ENCODE measurements at places on chromosomes 5 and 9. TPM values are rescaled to one million over a fixed set of nuclear protein-coding genes. Genes with fewer than 3 reads are reported as not detected.

The KCNMB1 gene
- not detected for polyA plus RNA-seq

The LHX3 gene
- not detected for polyA plus RNA-seq

The GMCL2 gene
- polyA plus RNA-seq = not detected

The FBP2 gene
- polyA plus RNA-seq = not detected

The MAMDC2 gene
- polyA plus RNA-seq = not detected

DNA sequence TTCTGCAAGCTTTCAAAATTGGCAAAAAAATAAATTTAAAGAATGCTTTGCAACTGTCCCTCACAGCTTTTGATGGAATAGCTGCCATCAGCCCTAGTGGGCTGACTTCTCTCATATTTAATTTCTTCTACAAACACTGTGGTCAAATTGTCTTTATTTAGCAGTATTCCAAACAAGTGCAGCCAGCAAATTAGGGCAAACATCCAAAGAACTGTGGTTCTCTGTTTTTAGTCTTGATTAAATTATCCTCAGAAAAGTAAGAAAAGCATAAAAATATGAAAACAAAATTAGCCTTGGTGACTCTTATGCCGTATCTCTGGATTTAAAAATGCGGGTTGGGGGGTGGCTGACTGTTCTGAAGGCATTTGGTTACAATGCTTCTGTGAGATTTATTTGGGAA is 95.8 kb upstream of the RETREG1 start:
- no peak overlapping the region for H3K4me3 ChIP-seq
- DNase-seq = no peak
- no peak overlapping the region for H3K27ac ChIP-seq
- H3K36me3 ChIP-seq = no peaks in the 10 kb centered on the region
- H3K27me3 ChIP-seq = peaks cover 4% of the 10 kb centered on the region

- no peak overlapping the region for H3K4me3 ChIP-seq
- H3K4me1 ChIP-seq = peaks cover 4% of the 10 kb centered on the region
- peaks cover 54% of the 10 kb centered on the region for H3K27me3 ChIP-seq
- no peak for DNase-seq
- H3K27ac ChIP-seq = no peak overlapping the region
- H3K36me3 ChIP-seq = no peaks in the 10 kb centered on the region
Measured at GRCh38 chr5:150181766-150182545, 7.9 kb upstream of the SLC6A7 start.

- DNase-seq = no peak
- peaks cover 3% of the 10 kb centered on the region for H3K27me3 ChIP-seq
- H3K27ac ChIP-seq = no peak overlapping the region
- no peak overlapping the region for H3K4me3 ChIP-seq
- H3K4me1 ChIP-seq = no peaks in the 10 kb centered on the region
- H3K36me3 ChIP-seq = no peaks in the 10 kb centered on the region
Measured at GRCh38 chr5:168917947-168918600, 338.9 kb upstream of the PANK3 start.

DNA sequence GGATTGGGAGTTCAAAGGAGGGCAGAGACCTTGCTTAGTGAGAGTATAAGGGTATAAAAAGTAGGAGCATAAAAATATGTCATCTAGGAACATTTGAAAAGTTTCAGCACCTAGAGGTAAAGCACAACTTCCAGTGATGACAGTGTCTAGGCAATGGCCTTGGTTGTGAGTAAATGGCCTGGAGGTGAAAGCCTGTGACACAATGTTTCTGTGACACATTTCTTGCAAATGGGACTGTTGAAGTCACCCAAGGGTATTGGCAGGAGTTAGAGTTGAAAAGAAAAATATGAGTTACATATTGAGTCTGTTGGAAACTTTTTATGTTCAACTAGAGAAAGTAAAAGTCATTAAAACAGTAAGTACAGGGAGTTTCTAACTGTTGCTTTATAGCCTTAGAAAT is 14.8 kb downstream of the C5orf47 start:
- H3K27ac ChIP-seq = no peak overlapping the region
- no peaks in the 10 kb centered on the region for H3K4me1 ChIP-seq

DNA sequence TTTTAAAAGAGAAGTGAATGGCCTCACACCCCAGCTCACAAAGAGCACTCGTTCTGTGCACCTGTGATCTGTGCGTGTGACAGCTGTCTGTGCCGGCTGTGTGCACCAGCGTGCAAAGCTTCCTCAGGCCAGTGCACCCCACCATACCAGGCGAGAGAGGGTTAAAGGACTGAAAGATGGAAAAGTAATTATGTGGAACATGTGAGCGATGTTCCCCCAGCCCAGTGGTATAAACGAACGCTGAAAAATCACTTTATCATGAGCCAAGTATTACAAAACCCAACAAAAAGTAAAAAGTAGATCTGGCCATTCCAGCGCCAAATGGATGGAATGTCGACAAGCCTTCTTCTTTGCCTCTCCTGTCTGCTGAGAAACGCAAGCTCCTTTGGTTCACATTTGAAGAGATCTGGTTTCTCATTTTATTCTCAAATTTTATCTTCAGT is 53.7 kb downstream of the IPPK start:
- DNase-seq = no peak
- H3K27ac ChIP-seq = no peak overlapping the region
- H3K4me3 ChIP-seq = no peak overlapping the region
- H3K4me1 ChIP-seq = no peaks in the 10 kb centered on the region

DNA sequence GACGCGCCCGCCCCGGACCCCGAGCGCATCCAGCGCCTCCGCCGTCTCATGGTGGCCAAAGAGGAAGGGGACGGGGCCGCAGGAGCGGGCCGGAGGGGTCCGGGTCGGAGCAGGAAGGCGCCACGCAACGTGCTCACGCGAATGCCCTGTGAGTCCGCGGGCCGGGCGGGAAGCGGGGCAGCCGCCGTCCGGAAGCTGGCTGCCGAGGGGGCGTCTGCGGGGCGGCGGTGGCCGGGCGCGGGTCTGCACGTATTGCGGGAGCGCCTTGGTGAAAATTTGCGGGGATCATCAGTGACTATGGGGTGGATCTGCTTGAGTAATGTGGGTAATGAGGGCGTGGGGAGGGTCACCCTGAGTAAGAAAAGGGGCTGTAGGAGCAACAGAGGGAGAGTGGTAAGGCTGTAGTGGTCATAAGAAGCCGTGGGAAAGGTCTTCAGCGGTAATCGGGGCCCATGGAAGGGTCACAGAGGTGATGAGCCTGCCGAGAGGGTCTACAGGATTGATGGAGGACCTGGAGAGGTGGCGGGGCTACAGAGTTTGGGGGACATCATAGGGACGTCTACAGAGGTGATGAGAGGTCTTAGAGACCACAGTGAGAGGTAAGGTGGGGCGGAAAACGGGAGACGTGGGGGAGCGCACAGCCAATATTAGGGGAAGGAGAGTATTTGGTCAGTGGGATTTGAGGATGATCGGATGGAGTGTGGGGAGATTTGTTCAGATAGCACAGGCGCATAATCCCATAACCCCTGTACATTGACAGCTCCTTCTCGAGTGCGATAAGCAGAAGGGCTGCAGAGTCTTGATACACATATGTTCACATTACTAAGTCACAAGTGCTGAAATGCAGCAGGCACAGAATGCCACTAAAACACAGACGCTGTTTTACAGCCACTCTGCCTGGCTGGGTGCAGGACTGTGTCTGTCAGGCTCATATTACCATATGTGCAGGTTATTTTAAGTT is 819 bp downstream of the LSM11 start:
- peak overlapping the region; percentile 72 for H3K4me3 ChIP-seq
- no peaks in the 10 kb centered on the region for H3K27me3 ChIP-seq
- peaks cover 13% of the 10 kb centered on the region for H3K36me3 ChIP-seq
- no peak overlapping the region for H3K27ac ChIP-seq

GRCh38 chr5:171924493-171925122 is 81.8 kb downstream of the FBXW11 start:
- H3K4me3 ChIP-seq = no peak overlapping the region
- no peaks in the 10 kb centered on the region for H3K27me3 ChIP-seq
- no peak for DNase-seq
- no peak overlapping the region for H3K27ac ChIP-seq

DNA sequence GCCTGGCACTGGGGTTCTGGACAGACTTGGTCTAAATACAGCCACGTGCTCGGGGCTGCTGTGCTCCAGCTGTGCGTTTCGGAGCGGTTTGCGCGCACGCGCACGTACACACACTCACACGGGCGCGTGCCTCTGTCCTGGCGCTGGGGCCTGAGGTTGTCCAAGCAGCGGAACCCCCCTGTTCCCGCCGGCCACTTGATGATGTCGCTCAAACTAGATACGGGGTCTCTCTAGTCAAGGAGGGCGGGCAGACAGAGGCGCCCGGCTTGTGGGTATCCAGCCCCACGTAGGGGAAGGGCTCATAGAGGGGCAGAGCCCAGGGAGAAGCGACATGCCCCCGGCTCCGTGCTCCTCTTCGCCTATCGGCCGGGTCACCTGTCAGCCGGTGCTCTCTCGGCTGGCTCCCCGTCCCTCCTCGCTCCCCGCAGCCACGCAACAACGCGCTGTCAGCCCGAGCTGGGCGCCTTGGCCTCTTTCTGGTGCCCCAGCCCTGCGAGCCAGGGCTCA is 8.9 kb downstream of the NR2F1-AS1 start:
- no peaks in the 10 kb centered on the region for H3K27me3 ChIP-seq
- no peaks in the 10 kb centered on the region for H3K4me1 ChIP-seq
- no peak overlapping the region for H3K27ac ChIP-seq
- H3K4me3 ChIP-seq = no peak overlapping the region

DNA sequence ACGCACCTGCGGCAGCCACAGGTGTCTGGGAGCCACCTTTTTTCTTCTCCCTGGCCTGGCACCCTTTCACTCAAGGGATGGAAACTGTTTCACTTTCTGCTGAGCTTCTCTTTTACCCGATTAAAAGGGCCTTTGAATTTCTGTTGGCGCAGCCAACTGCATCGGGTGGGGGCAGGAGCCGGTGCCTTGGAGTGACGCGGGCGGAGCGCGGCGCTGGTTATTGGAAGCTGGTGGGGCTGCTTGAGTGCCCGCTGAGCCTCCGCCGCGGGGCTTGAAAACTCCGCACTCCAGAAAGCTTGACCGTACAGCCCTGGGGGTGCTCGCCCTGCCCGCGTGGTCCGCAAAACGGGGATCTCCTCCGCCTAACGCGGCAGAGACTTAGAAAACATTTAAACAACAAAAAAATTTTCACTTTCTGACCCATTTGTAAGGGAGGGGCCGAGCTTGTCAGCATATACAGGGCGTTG is 52.0 kb upstream of the TJP2 start:
- H3K27me3 ChIP-seq = no peaks in the 10 kb centered on the region
- H3K36me3 ChIP-seq = no peaks in the 10 kb centered on the region
- no peaks in the 10 kb centered on the region for H3K4me1 ChIP-seq
- no peak overlapping the region for H3K4me3 ChIP-seq

GRCh38 chr5:95859661-95860060 is 37.1 kb upstream of the GLRX start:
- H3K4me1 ChIP-seq = peaks cover 12% of the 10 kb centered on the region
- no peaks in the 10 kb centered on the region for H3K36me3 ChIP-seq
- no peaks in the 10 kb centered on the region for H3K27me3 ChIP-seq
- no peak overlapping the region for H3K27ac ChIP-seq
- no peak for DNase-seq
- no peak overlapping the region for H3K4me3 ChIP-seq

DNA sequence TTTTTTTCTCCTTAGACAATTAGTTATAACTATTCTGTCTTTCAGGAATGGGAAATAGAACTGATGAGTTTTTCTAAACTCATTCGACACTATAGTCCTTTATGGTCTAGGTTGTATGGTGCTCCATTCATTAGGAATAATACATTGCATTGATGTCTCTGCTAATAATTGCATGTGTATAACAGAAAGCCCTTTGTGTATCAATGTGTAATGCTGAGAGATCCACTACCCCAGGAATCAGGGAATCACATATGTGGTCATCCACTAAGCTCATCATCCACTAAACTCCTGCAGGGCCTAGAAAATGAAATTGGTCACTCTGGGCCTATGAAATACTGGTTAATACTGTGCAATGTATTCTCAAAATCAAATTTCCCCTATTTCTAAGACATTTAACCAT is 242.0 kb upstream of the CDH18 start:
- H3K27ac ChIP-seq = no peak overlapping the region
- H3K4me1 ChIP-seq = no peaks in the 10 kb centered on the region
- no peaks in the 10 kb centered on the region for H3K27me3 ChIP-seq
- no peak overlapping the region for H3K4me3 ChIP-seq
- no peaks in the 10 kb centered on the region for H3K36me3 ChIP-seq
- no peak for DNase-seq

DNA sequence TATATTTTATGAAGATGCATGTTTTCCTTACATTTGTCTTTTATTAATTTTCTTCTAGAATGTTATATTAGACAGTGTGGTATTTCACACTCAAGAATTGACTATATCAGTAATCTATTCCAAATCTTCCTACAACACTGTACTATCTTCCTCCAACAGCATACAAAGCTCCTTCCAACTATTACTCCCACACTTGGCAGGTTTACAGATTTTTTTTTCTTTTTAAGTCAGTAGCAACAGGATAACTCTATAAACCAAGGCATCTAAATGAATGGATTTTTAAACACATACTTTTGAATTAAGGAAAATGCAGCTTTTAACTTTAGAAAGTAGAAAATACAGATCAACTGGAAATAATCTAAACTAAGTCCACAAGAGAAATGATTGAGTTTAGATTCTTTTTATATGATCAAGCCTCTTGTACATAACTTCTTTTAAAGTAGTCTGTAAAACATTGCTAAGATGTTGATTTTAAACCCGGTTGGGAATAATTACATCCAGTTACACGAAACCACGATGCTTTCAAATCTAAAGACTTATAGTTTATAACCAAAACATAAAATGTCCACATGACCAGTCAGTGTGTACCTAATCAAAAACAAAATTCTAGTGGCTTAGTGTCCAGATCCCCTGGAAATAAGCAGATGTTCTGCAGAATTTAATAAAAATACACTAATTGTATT is 281.6 kb downstream of the ADAMTS6 start:
- H3K27ac ChIP-seq = no peak overlapping the region
- no peaks in the 10 kb centered on the region for H3K27me3 ChIP-seq
- no peaks in the 10 kb centered on the region for H3K4me1 ChIP-seq
- H3K4me3 ChIP-seq = no peak overlapping the region
- no peaks in the 10 kb centered on the region for H3K36me3 ChIP-seq

DNA sequence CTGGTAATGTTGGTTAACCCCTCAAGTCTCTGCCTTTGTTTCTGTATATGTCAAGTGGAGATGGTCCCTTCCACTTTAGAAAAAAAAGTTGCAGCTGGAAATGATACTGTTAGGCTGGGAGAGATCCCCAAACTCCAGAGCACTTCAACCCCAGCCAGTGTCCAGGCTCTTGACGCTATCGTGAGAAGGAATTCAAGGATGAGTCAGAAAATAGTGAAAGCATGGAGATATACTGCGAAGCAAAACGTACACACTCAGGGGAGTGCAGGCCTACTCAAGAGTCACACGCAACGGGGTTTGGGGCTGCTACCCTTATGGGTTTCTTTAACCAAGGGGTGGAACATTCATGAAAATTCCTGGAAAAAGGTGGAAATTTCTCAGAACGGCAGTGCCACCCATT is 24.9 kb downstream of the KCNV2 start:
- no peak overlapping the region for H3K27ac ChIP-seq
- no peaks in the 10 kb centered on the region for H3K4me1 ChIP-seq
- H3K36me3 ChIP-seq = 0 out of 3 replicates have a peak, but pooled peaks cover 3% of the 10 kb centered on the region
- DNase-seq = no peak
- no peak overlapping the region for H3K4me3 ChIP-seq
- H3K27me3 ChIP-seq = no peaks in the 10 kb centered on the region
